HFFc6 (cell line): ENCODE measurements at places on chromosomes 5 and 9. TPM values are rescaled to one million over a fixed set of nuclear protein-coding genes. Genes with fewer than 3 reads are reported as not detected.

PRR7 gene
- 9.9 to 17.4 TPM (median 15.2 TPM) in 3 replicates for total RNA-seq

- peak overlapping the region; percentile 11; the same call in 1 of the 2 replicates for H3K4me3 ChIP-seq
- no peaks in the 10 kb centered on the region for H3K36me3 ChIP-seq
- no peak for DNase-seq
- H3K4me1 ChIP-seq = no peaks in the 10 kb centered on the region
- H3K27me3 ChIP-seq = peaks cover 41% of the 10 kb centered on the region
Measured at GRCh38 chr5:7849681-7850394, 1.1 kb downstream of the CFAP90 start.

EPB41L4B gene
- total RNA-seq = 0.37 TPM in 1 of 2 replicates, not detected in the other

DNA sequence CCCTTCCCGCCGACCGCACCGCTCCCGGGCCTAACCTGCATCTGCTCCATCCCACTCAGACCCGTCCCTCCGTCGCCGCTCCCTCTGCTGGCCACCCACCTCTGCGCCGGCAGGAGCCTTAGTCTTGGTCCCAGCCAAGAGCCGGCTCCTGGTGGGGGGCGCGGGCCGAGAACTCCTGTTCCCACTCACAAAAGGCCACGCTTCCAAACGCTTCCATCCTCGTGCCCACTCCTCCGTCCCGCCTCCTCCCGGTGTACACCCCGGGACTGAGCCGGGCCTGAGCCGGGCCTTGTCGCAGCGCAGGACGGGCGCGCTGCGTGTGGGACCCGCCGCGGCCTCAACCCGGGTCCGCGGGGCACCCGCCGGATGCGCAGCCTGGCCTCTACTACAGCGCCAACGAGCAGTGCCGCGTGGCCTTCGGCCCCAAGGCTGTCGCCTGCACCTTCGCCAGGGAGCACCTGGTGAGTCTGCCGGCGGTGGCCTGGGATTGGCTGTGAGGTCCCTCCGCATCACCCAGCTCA is 7.5 kb downstream of the ADAMTS13 start:
- H3K4me3 ChIP-seq = no peak overlapping the region
- peaks cover 31% of the 10 kb centered on the region for H3K27me3 ChIP-seq
- H3K27ac ChIP-seq = no peak overlapping the region
- DNase-seq = no peak

DNA sequence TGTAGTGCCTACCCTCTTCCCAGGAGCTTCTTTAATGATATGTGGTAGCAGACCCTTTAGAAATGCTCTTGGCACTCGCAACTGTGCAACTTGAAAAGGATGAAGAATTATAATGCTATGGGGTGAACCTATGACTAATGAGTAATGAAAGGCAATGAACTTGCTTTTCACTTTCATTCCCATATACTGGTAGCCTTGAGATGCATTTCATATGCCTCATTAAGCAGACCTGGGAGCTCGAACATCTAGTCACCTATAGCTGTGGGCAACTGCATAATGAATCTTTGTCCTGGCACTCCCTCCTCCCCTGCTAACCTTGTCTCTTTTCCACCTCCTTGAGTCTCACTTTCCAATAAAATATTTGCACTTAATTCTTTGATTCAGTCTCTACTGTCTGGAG is 605.9 kb upstream of the DAB2 start:
- H3K27ac ChIP-seq = no peak overlapping the region
- H3K27me3 ChIP-seq = peaks cover 14% of the 10 kb centered on the region
- H3K36me3 ChIP-seq = no peaks in the 10 kb centered on the region
- no peaks in the 10 kb centered on the region for H3K4me1 ChIP-seq
- H3K4me3 ChIP-seq = no peak overlapping the region
- DNase-seq = no peak

PTPRD gene
- not detected in 2 replicates for total RNA-seq

GRCh38 chr9:89514337-89514736 is 16.4 kb upstream of the SEMA4D start:
- no peak for DNase-seq
- H3K27ac ChIP-seq = no peak overlapping the region
- H3K4me3 ChIP-seq = no peak overlapping the region
- H3K36me3 ChIP-seq = no peaks in the 10 kb centered on the region
